Activated T-helper 1 cell treated with Interleukin-2 at 50 U/mL for 16 hours (primary cell): ENCODE measurements at places on chromosomes 16 and 17.

DNA sequence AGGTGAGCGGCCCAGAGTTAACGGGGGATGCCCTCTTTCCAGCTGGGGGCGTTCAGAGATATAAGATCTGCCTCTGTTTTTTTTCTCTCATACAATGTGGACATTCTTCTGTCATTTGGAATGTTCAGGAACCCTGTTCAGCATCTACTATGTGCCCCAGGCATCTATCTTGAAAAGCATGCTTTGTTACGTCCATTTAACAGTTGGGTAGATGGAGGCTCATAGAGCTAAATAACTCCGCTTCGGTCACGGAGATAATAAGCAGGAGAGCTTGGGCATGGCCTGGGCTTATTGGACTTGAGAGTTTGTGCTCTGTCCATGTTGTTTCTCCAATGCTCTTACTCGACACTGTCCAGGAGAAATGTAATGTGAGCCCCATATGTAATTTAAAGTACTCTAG lies 6.1 kb downstream of the DHODH start:
- DNase-seq: no peak

- no peak for DNase-seq
Measured at GRCh38 chr17:46873941-46874645, 22.7 kb downstream of the WNT9B start.

GRCh38 chr17:20721171-20721570 lies 141.6 kb downstream of the CDRT15L2 start:
- DNase-seq: no peak

- no peak for DNase-seq
Measured at GRCh38 chr17:27951872-27952271, 58.7 kb upstream of the LYRM9 start.

- no peak for DNase-seq
Measured at GRCh38 chr16:4859900-4860255, 12.6 kb downstream of the UBN1 start.

- no peak for DNase-seq
Measured at GRCh38 chr16:83238949-83239691, 568.7 kb upstream of the HSBP1 start.
